Cardiac septum (tissue), 1 donor: ENCODE measurements at places on chromosomes 7 and 10.

GRCh38 chr10:128009372-128010126 is 102.6 kb downstream of the PTPRE start:
- peak; percentile 43 for DNase-seq

- DNase-seq: no peak
Observed at GRCh38 chr10:43644252-43644651, 4.4 kb downstream of the ZNF32 start.

GRCh38 chr7:8051373-8051772 is 82.8 kb downstream of the GLCCI1 start:
- DNase-seq: no peak

DNA sequence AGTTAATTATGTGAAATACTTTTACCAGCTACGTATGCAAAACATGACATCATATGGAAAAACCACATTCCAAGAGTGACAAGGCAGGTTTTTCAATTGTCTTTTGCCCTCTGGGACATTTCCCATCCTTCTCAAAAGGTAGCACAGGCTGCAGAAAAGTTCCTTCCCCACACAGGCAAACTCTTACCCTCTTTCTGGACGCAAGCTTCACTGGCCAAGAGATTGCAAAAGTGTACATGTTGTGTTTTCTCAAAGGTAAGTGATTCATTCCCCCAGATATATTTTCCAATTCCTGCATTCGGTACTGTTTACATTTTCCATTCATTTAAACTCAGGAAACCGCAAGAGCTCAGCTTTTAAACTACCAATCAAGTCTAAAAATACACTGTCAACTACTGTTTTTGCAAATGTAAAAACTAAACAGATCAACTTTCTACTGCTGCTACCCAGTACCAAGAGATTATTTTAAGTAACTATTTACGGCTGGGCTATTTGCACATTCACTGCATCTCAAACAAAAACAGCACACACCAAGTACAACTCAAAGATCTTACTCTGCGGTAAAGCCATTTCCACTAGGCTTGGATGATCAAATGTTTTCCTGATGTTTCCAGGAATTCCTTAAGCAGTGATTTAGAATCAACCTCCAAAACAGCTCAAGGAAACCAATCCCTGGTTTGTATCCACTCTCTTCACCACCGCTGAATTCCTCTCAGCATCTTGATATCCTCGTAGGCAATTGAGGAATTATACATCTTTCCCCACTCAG is 233.6 kb upstream of the CCDC6 start:
- no peak for DNase-seq

GRCh38 chr10:1661859-1662437 is 75.4 kb downstream of the ADARB2 start:
- DNase-seq: no peak

- DNase-seq: no peak
Observed at GRCh38 chr10:103550229-103550628, 56.7 kb downstream of the NEURL1 start.

DNA sequence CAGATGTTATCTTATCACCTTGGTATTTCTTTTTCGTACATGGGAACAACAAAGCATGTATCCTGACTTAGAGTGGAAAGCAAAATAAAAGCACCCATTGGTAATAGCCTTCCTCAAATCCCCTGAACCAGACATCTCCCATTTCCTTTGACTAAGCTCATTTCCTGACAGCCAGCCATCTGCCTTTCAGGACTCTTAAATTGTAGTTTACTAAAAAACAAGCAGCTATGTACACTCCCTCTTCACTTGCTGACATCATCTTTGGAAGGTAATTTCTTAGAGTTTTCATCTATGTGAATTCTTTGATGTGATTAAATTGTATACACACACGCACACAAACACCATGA is 40.7 kb downstream of the ARL4A start:
- DNase-seq: no peak

- no peak for DNase-seq
Observed at GRCh38 chr10:5943536-5943935, 33.8 kb downstream of the IL15RA start.

DNA sequence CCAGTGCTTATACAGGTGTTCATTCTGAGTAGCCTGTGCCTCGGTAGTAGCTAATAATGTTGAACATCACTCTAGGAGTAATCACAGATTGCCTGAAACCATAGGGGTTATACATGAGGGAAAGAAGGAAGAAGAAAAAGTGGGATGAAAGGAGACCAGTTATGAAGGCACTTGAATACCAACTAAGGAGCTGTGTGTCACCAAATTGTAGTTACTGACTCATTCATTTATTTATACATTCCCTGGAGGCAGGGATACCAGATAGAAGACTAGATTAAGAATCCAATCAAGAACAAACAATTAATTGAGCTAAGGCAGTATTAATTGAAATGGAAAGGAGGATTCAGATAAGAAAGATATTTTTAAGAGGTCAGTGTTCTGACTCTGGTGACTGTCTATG is 129.6 kb upstream of the PRPS1L1 start:
- DNase-seq: no peak

- DNase-seq: no peak
Observed at GRCh38 chr10:78623578-78624215, 445.1 kb upstream of the ZMIZ1 start.

GRCh38 chr10:30968711-30969110 is 63.0 kb downstream of the ZNF438 start:
- DNase-seq: no peak

- DNase-seq: no peak
Observed at GRCh38 chr10:120989279-120989678, 138.1 kb downstream of the WDR11 start.

- DNase-seq: no peak
Observed at GRCh38 chr7:158475679-158476052, 112.0 kb downstream of the PTPRN2 start.

- no peak for DNase-seq
Observed at GRCh38 chr10:53899463-53900160, 901.4 kb downstream of the PCDH15 start.

DNA sequence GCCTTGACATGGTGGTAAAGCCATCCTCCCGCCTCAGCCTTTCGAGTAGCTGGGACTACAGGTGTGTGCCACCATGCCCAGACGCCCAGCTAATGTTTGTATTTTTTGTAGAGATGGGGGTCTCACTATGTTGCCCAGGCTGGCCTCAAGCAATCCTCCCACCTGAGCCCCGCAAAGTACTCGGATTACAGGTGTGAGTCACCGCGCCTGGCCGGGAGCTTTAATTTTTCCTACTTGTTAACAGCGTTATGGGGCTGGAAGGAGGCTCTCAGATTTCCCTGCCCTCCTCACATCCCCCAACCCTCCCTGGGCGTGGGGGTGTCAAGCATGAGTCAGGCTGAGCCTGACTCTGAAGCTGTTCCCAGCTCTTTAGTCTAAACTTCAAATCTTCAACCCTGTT is 8.3 kb downstream of the ALKBH4 start:
- DNase-seq: no peak

- no peak for DNase-seq
Observed at GRCh38 chr10:2839081-2839725, 228.1 kb upstream of the PFKP start.

DNA sequence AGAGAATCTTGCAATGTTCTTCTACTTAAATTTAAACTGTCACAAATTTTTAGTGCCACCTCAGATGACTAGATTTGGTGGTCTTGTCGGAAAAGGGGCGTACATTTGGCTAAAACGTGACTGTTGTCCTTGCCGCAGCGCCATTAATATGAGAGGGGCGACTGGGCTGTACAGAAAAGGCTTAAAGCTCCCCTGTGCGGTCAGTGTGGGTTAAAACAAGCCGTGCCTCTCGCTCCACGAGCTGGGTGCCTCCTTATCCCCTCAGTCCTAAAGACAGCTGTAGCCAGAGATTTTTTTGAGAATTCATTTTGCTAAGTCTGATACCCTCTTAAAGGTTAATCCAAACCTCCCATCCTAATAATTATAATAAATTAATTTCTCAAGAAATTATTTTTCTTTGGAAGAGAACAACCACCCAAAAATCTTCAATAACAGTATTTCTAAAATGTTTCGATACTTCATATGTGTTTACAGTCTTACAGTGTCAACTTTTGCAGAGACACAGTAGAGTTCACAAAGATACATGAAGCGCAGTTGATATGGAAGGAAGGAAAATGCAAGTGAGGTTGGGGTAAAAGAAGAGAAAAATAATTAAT is 68.6 kb downstream of the C7orf25 start:
- no peak for DNase-seq

- DNase-seq: no peak
Observed at GRCh38 chr7:156334636-156335035, 305.9 kb upstream of the RNF32 start.

DNA sequence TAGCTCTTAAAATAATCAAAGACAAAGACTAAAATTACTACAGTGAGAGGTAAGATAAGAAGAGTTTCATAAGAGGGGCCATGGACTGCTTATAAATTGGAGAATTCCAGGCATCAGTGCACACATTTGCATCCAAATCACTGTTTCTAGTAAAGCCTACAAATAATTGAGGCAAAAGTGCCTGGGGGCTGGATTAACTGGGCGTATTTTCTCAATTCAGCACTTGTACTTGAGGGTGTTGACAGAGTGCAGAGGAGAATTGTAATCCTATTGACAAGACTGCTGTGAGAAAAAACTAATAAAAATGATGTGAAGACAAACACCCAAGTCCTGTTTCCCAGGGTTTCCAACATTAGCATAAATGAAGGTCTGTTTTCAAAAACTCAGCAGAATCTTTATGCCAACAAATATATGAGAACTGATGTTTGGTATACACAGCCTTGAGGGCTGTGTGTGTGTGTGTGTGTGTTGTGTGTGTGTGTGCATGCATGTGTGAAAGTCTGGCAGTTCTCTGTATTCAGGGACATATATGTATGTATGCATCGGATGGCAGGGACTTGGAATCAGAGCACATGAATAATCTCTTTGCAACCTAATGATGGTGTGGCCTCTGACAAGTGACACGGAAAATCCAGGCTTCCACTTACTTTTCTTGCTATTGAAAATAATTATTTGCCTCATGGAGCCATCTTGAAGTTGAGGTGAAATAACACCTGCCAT is 182.1 kb upstream of the CDC14C start:
- no peak for DNase-seq
